ENCODE measurements at places on chromosomes 5 and 9.

- DNase-seq = no peak
Observed at GRCh38 chr5:124570285-124571035, 176.0 kb downstream of the ZNF608 start.

GRCh38 chr5:16428359-16428758 is 37.2 kb downstream of the ZNF622 start:
- DNase-seq = no peak

- DNase-seq = no peak
Observed at GRCh38 chr5:52864371-52864770, 76.7 kb downstream of the ITGA1 start.

GRCh38 chr5:17129093-17129849 is 88.2 kb upstream of the BASP1 start:
- DNase-seq = no peak

DNA sequence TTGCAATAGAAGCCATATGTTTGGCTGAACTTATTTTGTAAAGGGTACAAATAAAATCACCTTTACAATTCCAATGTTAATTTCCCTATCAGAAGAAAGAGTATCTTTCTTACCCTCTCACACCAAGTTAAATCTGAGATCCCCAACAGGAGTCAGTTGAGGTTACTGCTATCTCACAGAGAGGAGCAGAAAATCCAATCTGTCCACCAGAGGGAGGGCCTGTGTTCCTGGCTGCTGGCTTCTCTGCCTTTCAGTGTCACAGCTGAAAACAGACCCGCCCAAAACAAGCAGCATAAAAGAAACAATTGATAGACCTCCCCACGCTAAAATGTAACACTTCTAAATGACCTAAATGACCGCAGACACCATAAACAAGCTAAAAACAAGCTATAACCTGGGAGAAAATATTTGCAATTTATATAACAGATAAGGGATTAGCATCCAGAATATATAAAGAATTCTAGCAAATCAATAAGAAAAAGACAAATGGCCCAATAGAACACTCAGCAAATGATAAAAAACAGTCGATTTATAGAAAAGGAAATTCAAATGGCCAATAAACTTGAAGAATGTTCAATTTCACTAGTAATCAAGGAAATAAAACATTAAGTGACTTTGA is 24.5 kb upstream of the MVB12B start:
- DNase-seq = no peak

GRCh38 chr5:100161868-100162267 is 373.3 kb upstream of the FAM174A start:
- no peak for DNase-seq

GRCh38 chr5:157584628-157585027 is 9.1 kb upstream of the ADAM19 start:
- DNase-seq = no peak

DNA sequence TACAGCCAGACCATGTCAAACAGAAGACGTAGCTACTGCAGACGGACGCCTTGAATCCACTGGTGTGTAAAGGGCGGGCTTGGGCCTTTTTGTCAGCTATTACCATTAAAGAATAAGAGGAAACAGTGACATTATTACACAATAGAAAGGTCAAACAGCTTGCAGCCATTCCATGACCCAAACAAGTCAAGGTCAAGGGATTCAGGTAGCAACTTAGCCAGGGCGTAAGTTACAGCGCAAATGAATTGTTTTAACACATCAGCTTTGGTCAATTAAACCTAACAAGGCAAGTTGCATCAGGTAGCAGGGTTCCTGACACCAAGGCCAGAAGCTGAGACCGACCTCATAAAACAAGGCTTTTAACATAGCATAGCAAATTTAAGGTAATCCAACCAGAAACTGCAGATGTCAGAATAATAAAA is 15.3 kb downstream of the NFIB start:
- no peak for DNase-seq

DNA sequence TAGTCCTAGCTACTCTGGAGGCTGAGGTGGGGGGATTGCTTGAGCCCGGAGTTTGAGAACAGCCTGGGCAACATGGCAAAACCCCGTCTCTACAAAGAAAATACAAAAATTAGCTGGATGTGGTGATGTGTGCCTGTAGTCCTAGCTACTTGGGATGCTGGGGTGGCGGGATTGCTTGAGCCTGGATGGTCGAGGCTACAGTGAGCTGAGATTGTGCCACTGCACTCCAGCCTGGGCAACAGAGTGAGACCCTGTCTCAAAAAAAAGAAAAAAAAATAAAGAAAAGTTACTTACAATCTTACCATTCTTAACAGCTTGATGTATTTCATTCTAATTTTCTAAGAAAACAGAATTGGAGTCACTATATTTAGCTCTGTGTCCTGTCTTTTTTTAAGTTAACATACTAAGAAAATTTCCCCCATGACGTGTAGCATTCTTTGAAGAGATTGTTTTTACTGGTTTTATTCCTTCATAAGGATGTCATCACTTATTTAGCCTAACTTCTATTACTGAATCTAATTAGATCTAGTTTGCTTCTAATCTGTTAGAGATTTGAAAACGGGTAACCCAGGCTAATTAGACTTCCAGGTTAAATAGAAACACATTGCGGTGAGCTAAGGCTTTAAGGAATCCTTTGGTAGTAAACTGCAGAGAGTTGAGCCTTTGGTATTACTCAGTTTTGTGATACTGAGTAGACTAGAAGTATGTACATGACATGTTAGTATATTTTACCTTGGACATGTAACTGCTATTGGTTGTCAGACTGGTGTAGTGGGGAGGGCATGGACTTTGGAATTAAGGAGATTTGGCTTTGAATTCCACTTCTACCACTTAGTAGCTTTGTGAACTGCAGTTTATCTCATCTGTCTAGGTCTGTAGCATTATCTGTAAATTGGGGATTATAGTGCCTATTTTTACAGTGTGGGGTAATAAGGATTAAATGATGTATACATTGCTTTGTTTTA is 24.0 kb downstream of the HSPA4 start:
- DNase-seq = no peak

DNA sequence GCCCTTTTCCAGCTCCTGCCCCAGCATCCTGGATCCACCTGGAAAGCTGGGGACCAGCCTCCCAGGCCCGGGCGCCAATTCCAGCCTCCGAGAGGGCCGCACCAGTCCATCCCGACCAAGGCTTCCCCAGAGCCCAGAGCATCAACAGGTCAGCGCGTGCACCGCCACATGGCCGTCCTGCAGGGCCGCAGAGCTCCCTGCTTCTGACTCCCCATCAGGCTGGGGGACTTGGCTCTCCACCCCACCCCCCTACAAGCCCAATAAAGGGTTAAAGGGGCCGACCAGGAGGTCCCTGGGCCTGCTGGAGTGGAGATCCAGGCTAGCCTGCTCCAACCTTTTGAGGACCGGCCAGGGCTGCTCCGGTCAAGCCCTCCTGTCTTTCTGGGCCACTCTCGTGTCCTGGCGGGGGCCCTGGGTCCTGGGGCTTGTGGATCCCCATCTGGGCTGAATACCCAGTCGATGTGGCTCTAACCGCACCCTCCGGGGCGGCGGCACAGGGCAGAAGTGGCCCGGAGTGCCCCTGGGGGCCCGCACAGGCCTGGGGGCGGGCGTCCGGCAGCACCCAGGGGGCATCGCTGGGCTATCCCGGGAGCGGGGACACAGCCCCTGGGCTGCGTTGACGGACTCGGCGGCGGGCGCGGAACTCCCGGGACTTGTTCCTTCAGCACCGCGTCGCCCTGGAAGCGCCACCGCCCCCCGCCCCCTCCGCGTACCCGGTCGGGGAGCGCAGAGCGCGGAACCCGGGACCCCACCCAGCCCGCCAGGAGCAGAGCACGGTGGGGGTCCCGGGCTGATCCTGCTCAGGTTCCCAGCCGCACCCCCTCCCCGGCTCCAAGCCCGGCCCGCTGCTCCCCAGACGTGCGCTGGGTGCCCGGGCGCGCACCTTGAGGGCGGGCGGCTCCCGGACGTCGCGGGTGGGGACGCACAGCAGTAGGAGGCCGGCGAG is 590 bp downstream of the ENTPD2 start:
- DNase-seq = no peak

GRCh38 chr9:7536310-7536939 is 263.2 kb downstream of the DMAC1 start:
- no peak for DNase-seq

GRCh38 chr9:114319147-114319546 is 3.8 kb upstream of the ORM1 start:
- DNase-seq = no peak

DNA sequence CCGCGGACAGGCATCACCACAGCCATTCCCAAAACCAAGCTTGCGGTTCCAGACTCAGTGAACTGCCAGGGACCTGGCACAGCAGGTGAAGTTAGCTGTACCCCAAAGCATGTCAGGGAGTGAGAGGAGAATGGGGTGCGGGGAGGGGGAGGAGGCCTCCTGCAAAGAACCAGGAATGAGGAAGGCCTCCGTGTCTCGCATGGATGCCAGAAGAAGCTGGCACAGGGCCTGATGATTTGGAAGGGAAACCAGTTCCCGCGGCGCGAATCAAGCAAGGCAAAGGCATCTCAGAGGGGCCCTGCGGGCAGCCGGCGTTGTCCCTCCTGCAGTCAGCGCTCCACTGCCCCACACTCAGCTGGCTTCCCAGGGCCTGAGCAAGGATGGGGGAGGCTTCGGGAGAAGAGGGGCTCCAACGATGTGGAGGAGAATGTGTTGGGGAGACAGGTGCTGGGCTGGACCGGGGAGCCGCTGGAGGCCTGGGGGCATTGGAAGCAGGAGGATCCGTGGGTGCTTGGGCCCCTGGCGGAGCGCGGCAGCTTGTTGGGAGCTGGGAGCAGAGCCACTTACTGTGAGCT is 14.6 kb downstream of the SLC9A3 start:
- no peak for DNase-seq

DNA sequence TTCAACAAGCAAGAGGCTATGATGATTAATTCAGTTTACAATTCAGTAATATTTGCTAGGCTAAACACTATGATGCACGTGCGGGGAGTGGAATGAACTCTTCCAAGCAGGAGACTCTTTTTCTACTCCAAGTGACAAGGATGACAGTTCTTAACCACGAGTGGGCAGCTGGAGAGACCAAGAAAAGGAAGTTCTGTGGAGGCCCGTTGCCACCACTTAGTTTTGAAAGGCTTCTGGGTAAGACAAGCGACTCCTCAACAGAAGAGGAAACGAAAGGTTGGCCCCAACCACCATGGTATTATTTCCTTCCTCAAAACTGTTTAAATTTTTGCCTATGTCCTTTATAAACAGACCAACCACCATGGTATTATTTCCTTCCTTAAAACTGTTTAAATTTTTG is 2.8 kb downstream of the DCAF12 start:
- no peak for DNase-seq

DNA sequence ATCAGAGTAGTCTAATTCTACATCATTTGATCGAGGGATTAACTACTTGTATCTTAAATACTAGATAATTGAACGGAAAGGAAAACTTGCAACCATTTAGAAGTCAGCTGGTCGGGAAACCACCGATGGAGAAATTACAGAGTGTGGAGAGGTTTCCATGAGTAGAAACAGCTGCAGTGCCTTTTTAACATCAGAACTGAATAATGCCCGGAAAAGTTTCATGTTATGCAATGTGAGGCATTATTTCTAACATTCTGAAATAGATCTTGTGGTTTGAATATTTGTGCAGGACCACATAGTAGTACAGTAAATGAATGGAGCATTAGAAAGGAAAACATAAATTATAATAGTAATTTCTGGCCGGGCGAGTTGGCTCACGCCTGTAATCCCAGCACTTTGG is 88.1 kb upstream of the RNF180 start:
- no peak for DNase-seq

DNA sequence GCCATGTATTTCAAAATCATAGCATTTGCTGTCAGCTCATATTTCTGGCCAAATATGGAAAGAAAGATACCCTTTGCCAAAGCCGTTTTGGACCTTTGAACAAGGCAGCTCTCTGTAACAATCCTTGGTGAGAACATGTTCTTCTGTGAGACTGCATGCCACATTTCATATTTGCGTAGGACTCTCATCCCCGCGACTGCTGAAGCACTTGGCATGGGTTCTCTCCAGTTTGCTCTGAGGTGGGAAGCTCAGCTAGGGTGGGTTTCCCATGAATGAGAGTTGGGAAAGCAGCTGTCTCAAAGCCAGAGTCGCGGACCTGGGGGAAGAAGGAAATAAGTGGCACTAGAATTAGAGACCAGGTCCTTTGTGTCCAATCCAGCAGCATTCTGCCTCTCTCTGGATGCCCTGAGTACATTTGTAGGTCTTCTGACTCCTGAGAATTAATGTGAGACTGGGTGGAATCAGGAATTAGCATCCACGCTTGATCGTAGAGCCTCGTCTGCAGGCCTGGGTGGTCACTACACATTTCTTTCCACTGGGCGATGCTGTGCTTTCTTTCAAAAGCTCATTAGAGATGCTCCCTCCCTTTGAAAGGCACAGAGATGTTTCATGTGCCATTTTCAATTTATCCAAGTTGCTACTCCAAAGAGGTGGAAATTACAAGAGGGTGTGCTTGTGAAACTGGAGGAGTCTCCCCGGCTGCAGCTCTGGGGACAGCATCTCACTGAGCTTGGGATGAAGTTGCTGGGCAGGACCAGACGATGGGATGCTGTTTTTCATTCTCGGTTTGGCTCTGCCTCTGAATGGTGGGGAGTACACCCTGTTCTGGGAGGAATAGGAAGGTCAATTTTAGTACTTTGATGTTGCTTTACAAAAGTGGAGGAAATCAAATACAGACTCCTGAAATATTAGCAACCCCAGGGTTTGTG is 197.2 kb downstream of the GADD45G start:
- no peak for DNase-seq

- DNase-seq = no peak
Observed at GRCh38 chr9:89154651-89155336, 23.8 kb downstream of the SHC3 start.

- DNase-seq = no peak
Observed at GRCh38 chr5:116371431-116371830, 203.2 kb downstream of the SEMA6A start.

DNA sequence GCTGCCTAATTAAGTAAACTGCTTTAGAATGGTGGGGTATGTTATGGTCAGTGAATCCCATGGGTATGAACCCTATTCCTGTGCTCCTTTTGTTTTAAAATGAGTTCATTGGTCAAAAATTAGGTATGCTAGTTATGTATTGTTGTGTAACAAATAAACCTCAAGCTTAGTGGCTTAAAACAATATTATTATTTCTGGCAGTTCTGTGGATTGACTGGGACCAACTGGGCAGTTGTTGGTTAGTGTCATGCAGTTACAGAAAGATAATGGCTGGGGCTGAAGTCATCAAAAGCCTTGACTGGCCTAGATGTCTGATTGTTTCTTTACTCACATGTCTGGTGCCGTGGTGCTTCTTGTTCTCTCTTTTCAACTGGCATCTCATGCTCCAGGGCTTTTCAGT is 8.9 kb upstream of the PTAR1 start:
- no peak for DNase-seq

GRCh38 chr9:83680233-83680632 is 27.5 kb downstream of the UBQLN1 start:
- DNase-seq = no peak

DNA sequence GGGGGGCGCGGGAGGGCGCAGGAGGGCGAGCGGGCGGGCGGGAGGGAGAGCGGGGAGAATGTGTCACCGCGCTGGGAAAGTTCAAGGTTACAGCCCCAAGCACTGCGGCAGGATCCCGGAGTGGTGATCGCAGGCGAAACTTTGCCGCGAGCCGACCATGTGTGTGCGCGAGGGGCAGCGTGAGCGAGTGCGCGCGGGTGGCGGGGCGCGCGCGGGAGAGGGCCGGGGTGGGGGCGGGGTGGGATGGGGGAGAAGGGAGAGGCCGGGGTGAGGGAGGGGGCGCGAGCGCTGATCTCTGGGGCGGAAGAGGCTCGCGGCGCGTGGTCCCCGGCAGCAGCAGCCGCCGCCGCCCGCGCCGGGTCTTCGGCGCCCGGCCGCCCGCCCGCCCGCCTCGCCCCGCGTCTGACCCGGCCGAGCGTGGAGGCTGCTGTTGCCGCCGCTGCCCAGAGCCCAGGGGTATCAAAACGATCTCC is at the start of gene NFIB:
Gene NFIB, minus strand, starts transcription at position 191 of the 473 bp plus-strand sequence. CDS start 630 bp downstream, outside the sequence.
- DNase-seq = no peak

All from stimulated activated CD4-positive, alpha-beta T cell treated with anti-CD3 and anti-CD28 coated beads, Interleukin-1b, Interleukin-23, amount 100 ng/mL, for 24 hours (primary cell).